Activated gamma-delta T cell treated with Interleukin-2 at 50 U/mL for 16 hours (primary cell): ENCODE measurements at places on chromosomes 12 and 14.

DNA sequence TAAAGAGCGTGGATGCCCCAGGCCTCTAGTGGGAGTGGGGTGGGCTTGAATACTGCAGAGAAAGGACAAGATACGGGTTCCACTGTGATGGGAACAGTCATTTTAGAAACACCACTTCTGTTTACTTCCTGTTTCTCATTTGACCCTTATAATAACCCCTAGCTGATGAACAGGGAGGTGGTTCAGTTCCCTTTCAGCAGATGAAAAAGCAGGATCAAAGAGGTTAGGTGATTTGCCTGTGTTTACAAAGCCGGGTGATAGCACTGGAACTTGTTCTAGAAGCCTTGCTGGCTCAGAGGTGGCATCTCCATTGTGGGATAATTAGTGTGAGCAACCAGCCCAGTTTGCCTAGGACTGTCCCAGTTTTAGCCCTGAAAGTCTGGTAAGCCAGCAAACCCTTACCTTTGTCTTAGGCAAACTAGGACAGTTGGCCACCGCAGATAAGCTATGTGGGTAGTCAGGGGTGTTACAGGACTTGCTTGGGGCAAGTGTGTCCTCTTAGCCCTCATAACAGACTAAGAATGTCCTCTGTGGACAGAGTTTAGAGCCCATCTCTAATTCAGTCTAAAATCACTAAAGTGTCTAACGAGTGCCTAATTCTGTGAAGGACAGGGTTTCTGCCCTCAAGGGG, 7.5 kb upstream of the LRP1-AS start:
- DNase-seq = no peak

DNA sequence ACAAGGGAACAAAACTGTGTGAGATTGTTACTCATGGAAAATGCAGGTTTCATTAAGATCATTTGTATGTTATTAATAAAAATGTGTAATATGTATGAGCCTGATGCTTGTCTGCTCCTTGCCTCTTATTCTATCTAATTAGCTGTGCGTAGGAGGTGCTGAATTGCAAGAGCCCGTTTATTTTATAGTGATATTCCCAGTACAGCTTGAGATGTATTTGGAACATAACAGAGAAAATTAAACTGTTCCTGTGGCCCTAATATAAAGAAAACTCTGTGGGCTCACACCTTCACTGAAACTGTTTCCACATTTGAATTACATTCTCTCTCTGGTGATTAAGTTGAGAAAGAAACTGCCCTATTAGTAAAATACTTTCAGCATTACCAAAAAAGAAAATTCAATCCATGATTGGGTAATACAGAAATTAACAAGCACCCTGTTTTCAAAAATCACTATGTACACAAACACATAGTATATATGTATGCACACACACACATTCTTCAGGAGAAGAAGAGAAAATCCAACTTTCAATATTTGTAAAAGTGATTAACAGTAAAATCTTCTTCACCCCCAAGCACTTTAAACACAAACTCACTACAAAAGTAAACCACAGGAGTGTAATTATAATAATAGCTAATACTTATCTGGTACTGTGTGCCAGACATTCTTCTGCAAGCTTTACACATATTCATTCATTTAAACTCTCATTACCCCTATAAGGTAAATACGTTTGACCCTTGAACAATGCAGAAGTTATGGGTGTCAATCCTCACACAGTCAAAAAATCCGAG, 233.2 kb downstream of the PHLDA1 start:
- no peak for DNase-seq

GRCh38 chr14:45970621-45971020, 681.0 kb downstream of the RPL10L start:
- DNase-seq = no peak

- no peak for DNase-seq
These were observed 72.8 kb downstream of the SPATS2 start for GRCh38 chr12:49440035-49440434.

- no peak for DNase-seq
These were observed 326.1 kb upstream of the RTL1 start for GRCh38 chr14:101229666-101230065.

DNA sequence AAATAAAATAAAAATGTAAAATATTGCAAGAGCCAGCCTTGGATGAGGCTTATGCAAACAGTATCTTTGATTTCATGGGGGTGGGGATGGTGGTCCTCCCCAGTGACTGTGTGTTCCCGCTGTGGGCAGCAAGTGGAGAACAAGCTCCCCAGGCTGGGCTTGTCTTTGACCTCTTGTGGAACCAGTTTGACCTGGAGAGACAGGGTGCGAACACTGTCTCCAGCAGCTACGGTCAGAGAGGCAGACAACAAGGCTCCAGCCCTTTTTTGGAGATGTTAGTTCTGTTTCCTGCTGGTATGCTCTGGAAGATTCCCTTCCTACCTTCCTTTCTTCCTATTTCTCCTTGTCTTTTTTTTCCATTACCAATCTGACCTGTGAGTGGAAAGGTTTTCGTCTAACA, 21.8 kb upstream of the WSCD2 start:
- no peak for DNase-seq

GRCh38 chr12:65634626-65635331, 189.5 kb upstream of the HMGA2 start:
- no peak for DNase-seq

DNA sequence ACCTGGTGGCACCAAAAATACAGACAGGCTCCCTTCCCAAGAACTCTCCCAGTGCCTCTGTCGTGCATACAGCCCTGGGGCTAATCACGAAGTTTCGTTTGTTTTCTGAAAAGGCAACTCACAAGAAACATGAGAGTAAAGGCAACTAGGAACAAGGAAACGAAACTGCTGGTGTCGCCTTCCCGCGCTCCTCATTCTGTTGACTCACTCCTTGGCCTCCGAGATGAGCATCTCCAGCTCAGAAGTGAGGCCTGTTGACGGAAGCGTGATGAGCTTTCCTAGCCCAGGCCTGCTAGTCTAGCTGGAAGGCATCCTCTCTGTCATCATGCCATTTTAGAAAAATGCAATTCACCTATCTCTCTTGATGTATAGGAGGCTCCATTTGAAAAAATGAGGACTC, 50.5 kb downstream of the TTC9 start:
- DNase-seq = no peak

GRCh38 chr14:52856139-52856538, 64.7 kb upstream of the GNPNAT1 start:
- no peak for DNase-seq

DNA sequence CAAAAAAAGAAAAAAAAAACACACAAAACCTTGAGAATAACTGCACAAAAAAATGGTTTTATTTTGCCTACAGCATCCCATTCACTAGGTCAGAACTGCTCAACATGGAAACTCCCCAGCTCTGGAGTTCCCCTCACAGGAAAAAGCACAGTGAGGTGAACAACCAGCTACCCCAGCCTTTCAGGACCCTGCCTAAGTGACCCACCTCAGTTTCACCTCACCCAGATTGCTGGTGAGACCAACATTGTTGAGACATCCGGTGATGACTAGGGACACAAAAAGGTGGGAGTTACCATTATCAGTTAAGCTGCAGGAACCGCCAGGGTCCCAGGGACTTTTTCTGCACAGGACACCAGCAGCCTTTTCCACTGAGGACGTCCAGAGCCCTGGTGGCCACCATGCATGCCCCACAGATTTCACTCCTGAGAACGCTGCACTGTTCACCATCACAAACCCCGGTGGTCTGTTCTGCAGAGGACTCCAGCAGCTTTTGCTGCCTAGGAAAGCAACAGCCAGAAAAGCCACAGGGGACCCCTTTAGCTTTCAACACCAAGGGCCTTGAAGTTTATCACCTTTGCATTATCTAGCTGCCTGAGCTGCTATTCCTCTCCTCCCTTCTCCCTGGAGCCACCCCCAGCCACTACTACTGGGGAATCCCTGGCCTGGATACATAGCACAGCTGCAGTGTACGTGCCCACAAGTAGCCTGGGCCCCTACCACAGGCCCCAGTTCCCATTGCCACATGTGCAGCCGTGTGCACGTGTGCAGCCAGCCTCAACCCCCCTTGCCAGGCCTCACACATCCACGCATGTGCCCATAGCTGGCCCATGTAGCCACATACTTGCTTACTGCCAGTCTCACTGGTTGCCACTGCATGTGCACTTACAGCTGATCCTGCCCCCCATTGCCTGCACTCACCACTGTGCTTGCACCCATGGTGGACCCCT, 62.5 kb upstream of the FAR2 start:
- no peak for DNase-seq

DNA sequence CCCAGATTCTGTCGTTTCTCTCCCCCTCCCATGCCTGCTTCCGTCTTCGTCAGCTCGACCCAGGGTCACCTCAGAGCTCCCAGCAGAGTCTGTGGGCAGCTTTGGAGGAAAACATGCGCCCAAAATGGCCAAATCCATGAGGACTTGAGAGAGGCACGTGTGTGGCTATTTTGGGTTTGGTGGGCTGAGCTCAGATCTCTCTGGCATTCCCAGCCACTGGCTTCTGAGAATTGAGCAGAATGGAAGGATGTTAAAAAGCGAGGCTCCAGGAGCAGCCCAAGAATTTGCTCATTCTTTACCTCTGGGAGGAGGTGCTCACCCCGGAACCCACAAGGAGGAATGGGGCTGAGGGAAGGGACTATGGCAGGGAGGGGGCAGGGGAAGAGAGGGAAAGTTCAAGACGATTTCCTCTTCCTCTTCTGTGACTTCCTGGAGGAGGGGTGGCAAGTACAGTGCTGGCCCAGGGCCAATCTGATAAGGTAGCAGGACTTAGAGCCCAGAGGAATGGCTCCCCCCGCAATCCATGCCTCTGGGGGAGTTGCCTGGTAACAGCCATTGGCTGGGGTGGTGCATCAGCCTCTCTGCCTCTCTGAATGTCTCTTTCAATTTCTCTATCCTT, 20.1 kb downstream of the TSPAN9 start:
- no peak for DNase-seq

GRCh38 chr12:94152292-94153078, 4.1 kb downstream of the PLXNC1 start:
- no peak for DNase-seq

- DNase-seq = no peak
These were observed 64.2 kb downstream of the LGR5 start for GRCh38 chr12:71503579-71504391.

GRCh38 chr12:45669093-45669492, 60.4 kb upstream of the ARID2 start:
- DNase-seq = no peak

GRCh38 chr12:52611080-52611468, 7.3 kb downstream of the KRT73 start:
- DNase-seq = peak; percentile 2

DNA sequence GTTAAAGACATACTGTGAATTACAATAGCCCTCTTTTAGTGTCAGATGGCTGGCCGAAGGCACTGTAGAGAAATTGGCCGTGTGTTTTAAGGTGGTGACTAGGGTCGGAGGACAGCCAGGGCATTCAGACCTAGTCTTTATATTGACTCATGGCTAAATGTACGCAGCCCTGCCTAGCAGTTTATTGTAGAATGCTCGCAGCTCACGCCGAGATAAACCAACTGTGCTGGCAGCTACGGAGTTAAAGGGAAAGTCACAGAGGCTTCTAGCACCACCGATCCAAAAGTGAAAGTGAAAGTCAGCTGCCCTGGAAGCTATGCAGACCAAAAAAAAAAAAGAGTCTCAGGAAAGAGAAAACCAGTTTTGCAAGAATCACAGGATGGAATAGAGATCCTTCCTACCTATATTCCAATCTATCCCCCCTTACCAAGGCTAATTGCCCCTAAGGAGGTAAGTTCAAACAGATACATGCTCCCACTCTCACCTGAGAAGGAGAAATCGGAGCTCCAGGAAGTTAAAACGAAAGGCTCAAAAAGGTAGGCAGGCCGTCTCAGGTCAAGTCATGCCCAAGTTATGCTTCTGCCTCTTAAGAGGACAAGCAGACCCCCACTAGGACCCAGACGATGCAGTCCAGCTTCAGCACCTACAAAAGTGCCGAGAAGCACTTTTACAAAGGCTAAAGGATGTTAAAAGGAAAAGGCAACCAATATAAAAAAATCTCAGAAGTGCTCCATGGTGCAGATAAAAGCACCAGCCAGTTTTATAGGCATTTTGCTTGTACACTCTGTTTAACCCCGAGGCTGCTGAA, 24.8 kb downstream of the KLRK1 start:
- DNase-seq = peak; percentile 47

- no peak for DNase-seq
These were observed 812.8 kb downstream of the C12orf50 start for GRCh38 chr12:87216436-87216835.

DNA sequence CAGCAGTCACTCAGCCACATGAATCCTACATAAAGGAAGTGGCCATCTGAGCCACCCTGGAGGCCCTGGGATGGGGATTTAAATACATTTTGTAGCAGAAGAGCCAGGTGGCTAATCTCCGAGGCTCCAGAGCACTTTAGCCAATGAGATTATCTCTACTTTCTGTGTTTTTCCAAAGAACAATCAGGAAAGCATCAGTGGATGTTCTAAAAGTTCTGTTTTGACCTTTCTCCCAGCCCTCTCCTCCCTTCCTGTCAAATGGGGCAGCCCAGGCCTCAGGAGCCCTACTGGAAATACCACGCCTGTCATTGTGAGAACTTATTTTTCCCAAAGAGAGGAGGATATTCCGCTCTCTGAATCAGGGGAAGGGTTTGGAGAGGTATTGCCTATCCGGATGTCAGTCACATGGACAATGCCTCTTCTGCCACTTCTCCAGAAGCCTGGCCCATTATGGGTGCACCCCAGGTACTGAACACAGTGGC, 336.8 kb upstream of the FKBP4 start:
- no peak for DNase-seq

DNA sequence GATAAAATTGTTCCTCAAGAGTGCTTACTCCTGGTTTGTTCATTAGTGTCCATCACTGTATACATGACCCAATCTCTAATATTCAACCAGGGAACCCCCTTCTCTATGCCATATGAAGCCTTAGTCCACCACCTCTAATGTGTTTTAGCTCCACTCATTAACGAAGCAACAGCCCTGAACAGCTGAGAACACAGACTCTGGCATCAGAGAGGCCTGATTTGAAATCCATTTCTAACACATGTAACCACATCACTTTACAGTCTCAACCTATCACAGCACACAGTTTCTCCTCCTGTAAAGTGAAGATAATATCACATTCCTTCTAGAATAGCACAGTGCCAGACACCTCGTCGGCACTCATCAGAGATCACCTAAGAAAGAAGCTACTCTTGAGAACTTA, 64.3 kb downstream of the C2CD5 start:
- no peak for DNase-seq

GRCh38 chr12:124888260-124888659, 24.6 kb upstream of the SCARB1 start:
- no peak for DNase-seq

DNA sequence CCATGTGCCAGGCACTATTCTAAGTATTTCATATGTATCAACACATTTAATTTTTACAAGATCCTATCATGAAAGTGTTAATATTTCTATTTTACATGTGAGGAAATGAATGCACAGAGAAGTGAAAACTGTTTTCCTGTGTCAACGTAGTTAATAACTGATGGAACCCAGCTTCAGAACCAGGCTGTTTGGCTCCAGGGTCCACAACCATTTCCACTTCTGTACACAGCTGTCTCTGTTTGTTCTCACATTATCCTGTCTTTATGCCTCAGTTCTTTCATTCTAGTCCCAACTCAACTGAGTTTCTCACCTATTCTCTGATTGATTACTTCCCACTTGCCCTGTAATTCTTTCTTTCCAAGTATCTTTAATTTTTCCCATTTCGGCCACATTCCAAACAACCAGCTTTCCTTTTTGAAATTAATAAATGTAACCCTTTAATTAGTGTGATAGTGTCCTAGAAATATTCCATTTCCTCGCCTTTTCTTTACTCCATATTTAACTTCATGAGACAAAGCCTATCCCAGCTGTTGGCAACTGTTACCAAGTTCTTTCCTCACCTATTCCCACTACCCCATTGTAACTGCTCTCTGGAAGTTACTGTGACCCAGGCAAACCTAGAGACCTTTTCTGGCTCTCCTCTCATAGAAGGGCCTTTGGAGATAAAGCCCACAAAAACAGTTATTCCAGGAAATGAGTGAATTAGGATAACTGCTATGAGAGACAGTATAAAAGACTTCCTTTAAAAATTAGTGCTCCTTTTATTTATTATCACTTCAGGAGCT, 218.7 kb downstream of the RASSF9 start:
- DNase-seq = no peak
